ENCODE measurements at places on chromosomes 2 and 18.

DNA sequence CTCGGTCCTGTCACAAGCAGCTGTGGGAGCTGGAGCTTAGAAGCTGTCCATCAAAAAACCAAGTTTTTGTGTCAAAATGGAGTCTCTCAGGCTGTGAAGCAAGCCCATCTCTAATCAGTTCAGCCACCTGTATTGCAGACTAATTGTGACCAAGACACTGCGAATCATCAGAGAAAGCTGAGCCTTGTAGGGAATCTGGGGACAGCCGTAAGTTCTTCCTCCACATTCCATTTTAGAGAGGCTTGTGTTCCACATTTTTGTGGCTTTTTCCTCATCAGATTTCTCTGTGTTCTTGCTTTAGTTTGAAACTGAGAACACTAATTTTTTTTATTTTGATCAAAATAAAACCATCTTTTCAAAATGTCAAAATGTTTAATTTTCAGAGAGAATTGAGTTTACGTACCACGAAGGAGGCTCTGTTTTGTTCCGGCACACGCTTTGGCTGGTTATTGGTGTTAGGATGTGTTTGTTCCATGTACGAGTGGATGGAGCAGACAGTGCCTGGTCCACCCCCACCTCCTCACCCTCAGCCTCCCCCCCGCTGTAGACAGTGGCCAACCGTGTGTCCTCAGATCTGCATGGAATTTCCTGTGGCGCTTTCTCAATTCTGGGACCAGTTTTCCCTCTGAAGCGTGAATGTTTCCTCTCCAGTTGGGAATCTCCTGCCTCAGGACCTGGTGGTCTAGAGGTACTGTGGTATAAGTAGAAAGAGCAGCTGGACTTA lies 140.8 kb downstream of the AGAP1 start:
- DNase-seq: no peak

DNA sequence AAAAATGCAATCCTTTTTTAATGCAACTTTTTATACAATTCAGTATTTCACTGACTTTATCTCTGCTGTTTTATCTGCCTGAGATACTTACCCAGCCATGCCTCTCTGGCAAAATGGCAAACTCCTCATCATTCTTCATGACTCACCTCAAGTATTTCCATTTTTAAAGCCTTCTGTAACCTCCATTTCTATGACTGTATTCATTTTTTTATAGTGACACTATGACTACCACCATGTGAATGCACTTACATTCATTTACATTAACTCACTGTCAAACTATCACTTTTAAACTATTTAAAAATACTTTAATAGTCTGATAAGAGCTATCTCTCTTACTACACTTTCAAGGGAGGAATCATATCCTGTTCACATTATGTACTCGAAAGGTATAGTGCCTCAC lies 99.4 kb upstream of the SCN7A start:
- DNase-seq: no peak

DNA sequence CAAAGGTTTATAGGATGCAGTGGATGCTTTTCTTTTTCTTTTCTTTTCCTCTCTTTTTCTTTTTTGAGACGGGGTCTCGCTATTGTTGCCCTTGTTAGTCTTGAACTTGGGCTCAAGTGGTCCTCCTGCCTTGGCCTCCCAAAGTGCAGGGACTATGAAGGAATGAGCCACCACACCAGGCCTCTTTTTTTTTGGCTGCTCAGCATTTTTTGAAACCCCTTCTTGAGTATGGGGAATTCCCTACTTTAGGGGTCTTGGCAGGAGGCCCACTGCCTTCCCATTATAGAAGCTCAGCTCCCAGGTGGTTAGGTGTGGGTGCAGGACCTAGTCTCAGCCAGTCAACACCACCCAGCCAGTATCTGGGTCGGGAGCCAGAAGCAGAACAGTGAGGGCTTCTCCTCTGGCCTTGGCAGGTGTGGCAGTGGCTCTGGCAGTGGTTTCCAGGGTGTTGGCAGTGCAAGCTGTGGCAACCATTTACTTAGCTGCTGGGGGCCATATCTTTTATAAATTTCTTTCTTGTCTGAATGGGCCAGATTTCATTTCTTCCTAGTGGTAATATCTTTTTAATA lies 51.4 kb upstream of the ACYP2 start:
- no peak for DNase-seq

GRCh38 chr2:70118798-70119454 lies 31.6 kb downstream of the PCBP1 start:
- no peak for DNase-seq

GRCh38 chr2:75243219-75243618 lies 43.9 kb upstream of the TACR1 start:
- no peak for DNase-seq

DNA sequence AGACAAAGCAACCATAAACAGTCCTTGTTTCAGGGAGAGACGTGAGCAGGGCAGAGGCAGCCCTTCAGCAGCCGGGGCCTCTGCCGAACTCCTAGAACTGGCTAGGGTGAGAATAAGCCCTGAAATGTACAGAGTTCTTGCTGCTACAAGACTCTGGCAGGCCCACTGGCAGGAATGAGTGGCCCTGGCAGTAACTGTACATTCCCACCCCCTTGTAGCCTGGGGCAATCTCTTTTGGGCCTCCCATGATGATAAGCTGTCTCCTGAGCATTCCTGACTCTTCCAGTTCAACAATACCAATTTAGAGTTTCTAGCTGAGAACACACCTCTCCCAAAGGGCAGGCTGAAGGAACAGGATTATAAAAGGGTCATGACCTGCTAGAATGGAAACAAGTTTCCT lies 54.3 kb downstream of the HAUS1 start:
- DNase-seq: no peak

GRCh38 chr2:177322801-177323261 lies 58.3 kb upstream of the NFE2L2 start:
- DNase-seq: no peak

DNA sequence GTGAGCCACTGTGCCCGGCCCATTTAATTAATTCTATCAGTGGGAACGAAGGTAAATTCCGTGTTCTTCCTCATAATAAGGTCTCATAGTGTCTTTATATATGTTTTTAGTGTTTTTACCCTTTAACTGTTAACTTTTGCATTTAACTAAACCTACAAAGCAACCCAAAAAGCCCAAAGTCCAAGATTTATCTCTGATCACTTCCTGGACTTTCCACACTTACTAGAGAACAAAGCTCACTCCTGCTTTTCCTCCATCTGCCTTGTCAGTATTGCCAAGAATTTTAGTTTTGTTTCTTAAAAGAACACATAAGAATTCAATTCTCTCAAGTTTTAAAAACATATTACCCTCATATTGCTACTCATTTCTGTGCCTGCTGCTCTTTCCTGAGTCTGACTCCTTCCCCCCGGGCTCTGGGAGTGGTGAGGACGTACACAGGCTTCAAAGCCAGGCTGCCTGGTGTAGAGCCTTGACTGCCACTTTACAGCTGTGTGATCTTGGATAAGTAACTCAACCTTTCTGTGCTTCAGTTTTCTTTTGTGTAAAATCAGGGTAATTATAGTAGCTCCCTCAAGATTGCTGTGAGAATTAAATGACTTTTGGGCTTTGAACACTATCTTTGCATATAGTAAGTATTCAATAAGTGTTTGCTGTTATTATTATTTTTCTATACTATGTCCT lies 24.9 kb upstream of the GPR155 start:
- DNase-seq: no peak

DNA sequence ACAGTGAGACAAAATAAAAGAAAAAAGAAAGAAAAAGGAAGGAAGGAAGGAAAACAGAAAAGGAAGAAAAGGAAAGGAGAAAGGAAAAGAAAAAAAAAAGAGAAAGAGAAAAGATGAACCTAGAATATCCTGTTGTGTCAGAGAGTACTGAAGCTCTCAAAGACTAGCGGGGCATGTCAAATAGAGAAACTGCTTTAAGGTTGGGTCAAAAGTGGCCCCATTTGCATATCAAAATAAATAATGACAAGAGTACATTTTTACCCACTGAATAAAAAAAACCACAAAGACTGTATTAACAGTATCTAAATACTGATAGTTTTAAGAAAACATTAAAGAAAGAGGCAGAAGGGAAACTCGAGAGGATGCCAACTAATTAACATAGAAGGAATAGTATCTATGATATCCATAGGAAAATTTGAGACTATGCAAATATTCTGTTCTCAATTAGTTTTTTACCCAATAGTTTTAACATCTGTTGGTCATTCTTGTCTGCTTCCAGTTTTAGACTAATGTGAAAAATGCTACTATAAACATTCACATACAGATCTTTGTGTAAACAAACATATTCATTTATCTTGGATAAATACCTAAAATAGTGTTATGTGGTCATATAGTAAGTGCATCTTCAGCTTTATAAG lies 53.2 kb downstream of the SFXN5 start:
- no peak for DNase-seq

DNA sequence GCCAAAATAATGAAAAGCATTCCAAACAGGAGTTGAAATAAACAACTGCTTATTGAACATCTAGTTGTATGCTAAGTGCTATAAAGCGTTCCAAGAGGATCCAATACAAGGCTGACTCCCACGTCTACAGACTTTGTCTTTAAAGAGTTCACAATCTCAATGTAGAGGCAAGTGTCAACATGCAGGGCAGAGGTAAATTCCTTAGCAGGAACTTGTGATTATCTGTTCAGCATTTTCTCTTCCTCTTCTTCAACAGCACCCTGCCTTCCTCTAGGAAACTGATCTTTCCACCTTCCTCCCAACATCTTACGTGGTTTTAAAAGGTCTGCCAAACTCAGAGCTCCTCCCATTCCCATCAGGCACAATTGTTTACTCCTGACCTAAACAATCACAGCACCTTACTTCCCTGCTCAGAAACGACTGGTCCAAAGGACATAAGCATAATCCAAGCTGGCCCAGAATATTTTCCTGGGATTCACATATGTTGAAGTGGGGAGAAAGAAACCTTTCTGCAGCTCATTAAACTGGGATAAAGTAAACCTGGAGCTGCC lies 83.9 kb downstream of the ITSN2 start:
- no peak for DNase-seq

DNA sequence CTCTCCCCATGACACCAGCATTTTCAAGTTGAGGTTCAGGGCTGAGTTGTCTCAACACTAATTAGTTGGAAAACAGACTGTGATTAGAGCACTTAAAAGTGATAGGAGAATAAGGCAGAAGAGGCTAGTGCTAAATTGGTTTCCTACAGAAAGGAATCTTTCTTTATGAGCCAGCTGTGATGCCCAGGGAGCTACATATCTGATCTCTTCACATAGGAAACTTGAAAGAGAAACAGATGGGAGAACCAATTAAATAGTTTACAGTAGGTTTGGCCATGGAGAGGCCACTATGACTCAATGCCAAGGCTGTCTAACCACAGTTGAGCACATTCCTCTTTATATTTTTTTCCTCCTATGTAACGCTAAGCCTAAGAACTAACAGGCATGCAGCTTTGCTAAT lies 418.3 kb upstream of the CYRIA start:
- no peak for DNase-seq

GRCh38 chr2:142642650-142643049 lies 234.8 kb upstream of the KYNU start:
- no peak for DNase-seq

DNA sequence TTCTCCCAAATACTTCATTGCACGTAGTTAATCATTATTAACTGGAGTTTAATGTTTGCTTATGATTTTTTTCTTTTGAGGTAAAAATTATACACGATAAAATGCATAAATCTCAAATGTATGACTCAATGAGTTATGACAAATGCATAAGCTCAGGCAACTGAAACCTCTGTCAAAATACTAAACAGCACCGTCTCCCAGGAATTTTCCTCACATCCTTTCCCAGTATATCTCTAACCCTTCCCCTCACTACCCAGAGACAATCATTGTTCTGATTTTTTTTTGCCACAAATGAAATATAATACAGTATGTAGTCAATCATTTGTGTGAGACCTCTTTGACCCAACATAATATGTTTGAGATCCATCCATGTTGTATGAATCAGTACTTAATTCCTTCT lies 606.5 kb downstream of the CPS1 start:
- DNase-seq: no peak

- DNase-seq: no peak
Observed at GRCh38 chr2:121489284-121489683, 41.4 kb upstream of the RNU4ATAC start.

DNA sequence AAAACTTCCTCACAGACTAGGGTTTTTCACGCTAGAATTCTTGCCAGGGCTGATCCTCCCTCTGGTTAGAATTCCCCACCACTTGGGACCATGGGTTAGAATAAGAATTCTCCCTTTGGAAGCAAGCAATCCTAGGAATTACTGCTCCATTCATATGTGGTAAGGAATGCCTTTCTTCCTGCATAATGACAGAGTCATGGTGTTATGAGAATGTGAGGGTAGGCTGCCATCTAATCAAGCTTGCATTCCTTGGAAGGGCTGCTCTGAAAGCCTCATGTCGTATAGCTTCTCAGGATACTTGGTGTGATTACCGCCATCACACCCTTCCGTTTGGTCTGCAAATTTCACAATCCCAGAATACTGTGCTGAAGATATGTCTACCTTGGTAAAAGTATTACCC lies 1282.4 kb upstream of the PIK3C3 start:
- DNase-seq: no peak

Measured in stimulated activated CD4-positive, alpha-beta T cell treated with anti-CD3 and anti-CD28 coated beads, Interleukin-4, amount 100 ng/mL, for 48 hours (primary cell).